ENCODE measurements at places on chromosomes 3 and 15.

DNA sequence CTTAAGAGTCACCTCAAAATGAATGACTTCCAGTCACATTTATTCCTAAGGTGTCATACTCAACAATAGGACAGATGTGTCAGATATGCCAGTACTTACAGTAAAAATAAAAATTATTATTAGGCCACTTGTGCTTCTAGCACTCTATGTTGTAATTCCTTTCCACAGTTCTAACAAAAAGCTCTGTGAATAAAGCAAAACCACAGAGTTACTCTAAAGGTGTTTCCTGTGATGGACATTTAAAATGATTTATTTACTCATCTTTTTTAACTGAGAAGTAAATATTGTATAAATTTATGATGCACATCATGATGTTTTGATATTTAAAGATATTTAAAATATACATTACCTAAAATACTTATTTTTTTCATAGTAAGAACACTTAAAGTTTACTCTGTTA is 13.9 kb upstream of the GOLGA8B start:
- no peak for DNase-seq

GRCh38 chr3:61589856-61590255 is 28.5 kb downstream of the PTPRG start:
- no peak for DNase-seq

DNA sequence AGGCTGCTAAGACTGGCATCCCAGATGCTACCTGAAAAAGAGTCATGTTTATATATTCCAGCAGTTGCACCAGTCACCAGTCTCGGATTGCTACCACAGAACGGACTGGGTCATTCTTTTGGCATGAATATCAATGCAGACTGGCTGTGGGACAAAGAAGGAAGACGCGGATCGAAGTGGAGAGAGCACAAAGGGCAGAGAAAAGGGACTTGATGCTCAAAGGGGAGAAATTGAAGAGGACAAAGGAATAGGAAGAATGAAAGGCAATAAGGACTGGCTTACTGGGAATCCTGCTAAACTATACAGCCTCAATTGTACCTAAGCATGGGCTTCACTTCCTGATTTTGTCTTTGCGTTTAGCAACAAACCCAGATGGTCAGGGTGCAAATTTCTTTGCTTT is 15.3 kb upstream of the DIS3L start:
- no peak for DNase-seq

- no peak for DNase-seq
Measured at GRCh38 chr15:25715536-25716413, 147.4 kb downstream of the ATP10A start.

DNA sequence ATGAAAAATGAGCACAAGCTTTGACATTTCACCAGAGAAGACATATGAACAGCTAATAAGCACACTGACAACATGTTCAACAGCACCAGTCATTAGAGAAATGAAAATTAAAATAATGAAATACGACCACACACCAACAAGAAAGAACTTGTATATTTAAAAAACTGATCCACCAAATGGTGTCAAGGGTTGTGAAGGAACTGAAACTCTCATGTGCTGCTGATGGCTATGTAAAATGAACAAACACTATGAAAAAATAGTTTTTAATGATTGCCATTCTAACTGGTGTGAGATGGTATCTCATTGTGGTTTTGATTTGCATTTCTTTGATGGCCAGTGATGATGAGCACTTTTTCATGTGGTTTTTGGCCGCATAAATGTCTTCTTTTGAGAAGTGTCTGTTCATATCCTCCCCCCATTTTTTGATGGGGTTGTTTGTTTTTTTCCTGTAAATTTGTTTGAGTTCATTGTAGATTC is 193.8 kb downstream of the SCAPER start:
- no peak for DNase-seq

GRCh38 chr3:7315037-7315436 is 454.1 kb downstream of the GRM7 start:
- no peak for DNase-seq

- DNase-seq: no peak
Measured at GRCh38 chr3:58173029-58173668, 37.6 kb downstream of the DNASE1L3 start.

- no peak for DNase-seq
Measured at GRCh38 chr3:177760803-177761202, 563.5 kb upstream of the TBL1XR1 start.

- DNase-seq: no peak
Measured at GRCh38 chr3:186193534-186194450, 84.9 kb upstream of the ETV5 start.

- no peak for DNase-seq
Measured at GRCh38 chr15:66644000-66644787, 57.8 kb upstream of the SMAD6 start.

- no peak for DNase-seq
Measured at GRCh38 chr3:53227993-53228885, 27.6 kb downstream of the TKT start.

GRCh38 chr15:42163947-42164550 is 7.6 kb upstream of the PLA2G4F start:
- DNase-seq: no peak

DNA sequence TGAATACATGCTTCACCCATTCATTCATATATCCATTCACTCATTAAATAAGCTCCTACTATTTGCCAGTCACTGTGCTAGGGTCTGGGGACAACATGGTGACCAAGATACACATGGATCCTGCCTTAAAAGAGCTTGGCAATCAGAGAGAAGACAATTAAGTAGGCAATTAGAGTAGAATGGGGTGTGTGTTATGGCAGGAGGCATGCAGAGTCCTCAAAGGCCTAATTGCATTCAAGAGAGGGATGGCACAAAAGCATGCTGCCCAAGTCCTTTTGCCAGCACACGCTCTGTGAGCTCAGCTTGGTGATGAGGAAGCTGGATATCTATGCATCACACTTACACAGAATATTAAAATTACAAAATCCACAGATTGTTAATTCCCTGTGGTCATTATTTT is 2.8 kb upstream of the PRICKLE2 start:
- no peak for DNase-seq

GRCh38 chr15:27074179-27074578 is 103.2 kb downstream of the GABRG3 start:
- DNase-seq: no peak

- DNase-seq: no peak
Measured at GRCh38 chr3:34882764-34883163, 756.6 kb upstream of the ARPP21 start.

DNA sequence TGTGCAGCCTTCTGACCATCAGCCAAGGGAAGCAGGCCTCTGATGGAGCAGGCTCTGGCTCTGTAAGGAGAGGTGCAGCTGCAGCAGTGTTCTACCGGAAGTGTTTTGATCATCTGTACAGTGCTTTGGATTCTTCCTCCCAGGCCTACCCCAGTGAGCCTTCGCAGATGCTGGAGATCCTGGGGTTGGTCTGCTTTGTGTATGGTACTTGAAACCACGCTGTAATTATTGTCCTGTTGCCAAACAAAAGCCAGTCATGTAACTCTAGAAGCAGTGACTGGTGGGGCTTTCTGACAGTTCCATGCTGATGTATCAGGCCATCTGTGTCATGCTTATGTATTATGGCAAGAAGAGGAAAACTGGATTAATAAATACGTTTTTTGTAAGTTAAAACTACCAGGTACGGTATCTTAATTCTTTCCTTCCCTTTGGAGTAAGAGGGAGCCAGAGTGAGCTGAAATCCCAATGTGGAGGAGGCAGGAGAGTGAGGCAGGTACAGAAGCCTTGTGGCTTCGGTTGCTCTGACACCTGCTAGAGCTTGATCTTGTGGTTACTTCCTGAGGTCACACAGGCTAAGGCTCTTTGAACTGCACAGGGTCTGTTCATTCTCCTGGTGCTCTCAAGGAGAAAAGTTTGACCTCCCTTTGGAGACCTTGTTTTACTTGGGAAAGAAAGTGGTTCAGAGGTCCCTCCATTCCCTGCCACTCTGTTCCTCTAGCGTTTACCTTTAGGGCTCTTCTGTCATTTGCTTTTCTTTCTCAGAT is 3.7 kb downstream of the TMEM42 start:
- DNase-seq: no peak

DNA sequence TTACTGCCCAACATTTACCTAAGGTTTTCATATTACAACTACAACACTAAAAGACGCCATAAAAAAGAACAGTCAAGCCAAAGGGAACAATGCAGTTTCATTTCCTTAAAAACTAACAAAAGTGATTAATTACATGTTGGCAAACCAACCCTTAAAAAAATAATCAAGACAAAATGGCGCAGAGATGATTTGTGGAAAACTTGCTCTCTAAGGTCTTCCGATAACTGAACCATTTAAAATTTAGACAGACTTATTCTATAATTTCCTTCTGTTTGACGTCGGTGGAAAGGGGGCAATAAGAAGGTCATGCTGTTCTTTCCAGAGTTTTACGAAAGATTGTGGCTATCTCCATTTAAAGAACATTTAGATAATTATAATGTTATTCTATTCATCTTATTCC is 87.6 kb downstream of the RYK start:
- DNase-seq: peak; percentile 4

DNA sequence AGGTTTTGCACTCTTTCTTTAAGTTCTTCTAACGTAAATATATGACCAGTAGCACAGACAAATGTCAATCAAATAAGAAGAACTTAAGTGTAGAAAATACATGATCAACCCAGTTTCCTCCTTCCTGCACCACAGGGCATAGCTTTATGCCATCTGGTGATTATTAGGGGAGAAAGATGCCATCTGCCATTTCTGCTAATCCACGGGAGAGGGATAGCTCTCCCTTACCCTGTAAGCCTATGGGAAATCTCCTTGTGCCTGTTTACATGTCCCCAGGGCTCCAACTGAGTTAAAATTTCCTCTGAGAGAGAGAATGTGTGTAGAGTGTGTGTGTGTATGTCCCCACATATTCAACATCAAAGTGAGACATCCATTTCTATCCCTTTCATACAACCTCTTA is 135.9 kb downstream of the RSL24D1 start:
- no peak for DNase-seq

- no peak for DNase-seq
Measured at GRCh38 chr3:152069871-152070270, 196.4 kb downstream of the SUCNR1 start.

- DNase-seq: no peak
Measured at GRCh38 chr15:47820057-47820746, 102.9 kb downstream of the SEMA6D start.

- DNase-seq: peak; percentile 18
Measured at GRCh38 chr3:37956723-37957538, 33.7 kb upstream of the VILL start.

DNA sequence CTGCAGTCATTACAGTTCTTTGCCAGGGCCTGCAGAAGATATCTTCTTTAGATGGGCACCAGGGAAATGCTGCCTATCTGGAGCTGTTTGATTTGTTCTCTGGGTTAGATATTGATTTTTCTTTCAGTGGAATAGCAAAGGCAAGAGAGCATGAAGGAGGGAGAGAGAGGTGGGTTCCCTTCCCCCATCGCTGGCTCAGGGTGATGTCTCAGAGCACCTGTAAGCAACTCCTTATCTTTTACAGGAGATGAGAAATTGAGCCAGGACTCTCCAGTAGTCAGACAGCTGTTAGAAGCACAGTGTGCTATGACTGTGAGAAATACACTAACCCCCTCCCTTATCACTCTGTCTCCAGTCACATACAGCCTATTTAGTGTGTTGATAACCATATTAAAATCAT is 89.3 kb upstream of the SLC24A5 start:
- no peak for DNase-seq

DNA sequence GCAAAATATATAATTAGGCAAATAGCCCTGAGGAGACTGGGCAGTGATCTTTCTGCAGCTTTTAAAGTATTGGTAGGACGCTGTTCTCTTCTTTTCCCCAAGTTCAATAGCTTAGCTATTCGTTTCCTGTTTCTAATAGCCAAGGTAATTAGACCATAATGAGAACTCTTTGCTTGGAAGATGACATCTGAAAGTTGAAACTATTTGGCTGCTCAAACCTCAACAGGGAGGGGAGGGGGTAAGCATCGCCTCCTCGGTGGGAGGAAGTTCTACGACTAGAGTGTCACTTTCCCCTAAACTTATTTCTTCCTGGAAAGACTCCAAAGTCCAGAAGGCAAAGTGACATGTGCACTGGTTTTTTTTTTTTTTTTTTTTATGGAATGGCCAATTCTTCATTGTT is 22.8 kb upstream of the ALDH1A3 start:
- DNase-seq: no peak

- DNase-seq: peak; percentile 13
Measured at GRCh38 chr3:49122451-49122850, 1.8 kb upstream of the USP19 start.

GRCh38 chr3:122103821-122104514 is 48.8 kb downstream of the CD86 start:
- peak; percentile 25 for DNase-seq

DNA sequence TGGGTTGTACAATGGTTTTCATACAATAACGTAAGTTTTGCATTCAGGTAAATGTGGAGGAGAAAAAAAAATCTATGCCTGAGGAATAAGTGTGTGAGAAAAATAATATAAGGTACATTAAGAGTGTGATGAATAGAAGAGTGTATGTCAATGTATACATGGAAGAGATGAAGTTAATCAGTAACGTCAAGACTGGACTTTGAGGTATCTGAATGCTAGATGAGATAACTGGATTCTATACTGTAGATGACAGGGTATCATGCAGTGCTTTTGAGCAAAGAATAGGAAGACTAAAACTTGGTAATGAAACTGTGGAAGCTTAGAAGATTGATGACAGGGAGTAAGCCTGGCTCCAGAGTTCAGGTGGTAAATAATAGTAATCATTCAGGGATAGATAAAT is 666.7 kb upstream of the SGO1 start:
- no peak for DNase-seq

DNA sequence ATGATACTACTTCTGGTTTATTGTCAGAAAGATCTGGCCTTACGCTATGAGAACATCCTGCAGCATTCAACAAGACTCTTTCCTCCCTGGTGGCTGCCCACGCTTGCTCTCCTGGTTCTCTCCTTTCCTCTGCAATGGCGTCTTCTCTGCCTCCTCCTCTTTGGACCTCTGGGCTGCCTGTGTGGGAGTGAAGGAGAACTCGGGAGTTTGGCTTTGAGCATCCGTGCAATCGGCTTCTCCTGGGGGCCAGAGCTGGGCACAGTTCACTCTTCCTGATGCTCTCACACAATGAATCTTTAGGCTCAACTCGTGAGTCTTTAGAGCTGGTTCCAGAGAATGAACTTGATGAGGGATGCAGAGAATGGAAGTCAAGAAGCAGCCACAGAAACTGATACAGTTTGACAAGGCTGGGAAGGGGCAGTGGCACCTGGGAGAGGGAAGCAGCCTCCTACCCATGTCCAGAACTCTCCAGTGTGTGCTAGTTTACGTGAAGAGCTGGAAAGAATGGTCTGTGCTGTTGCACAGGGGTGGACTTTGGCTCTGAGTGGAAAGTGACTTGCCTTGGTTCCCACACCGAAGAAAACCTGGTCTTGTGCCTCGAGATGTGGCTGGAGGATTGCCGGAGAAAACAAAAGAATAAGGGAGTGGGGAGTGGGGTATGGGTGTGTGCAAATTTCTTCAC is 37.9 kb downstream of the RPLP1 start:
- DNase-seq: no peak

DNA sequence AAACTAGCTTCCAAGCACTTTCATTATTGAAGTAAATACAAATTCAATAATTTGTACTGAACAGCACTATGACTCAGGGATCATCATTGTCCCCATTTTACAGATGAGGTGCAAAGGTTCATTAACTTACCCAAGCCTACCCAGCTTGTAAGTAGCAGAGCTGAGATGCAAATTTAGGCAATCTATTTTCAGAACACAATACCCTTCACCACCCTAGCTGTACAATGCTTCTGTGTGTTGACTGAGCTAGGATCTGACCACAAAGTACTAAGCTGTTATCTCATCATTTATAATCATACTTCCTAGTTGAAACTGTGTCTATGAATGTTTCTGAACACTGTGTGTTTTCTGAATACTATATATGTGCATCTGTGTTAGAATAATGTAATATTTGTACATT is 3.2 kb upstream of the ILDR1 start:
- no peak for DNase-seq

- no peak for DNase-seq
Measured at GRCh38 chr3:173018758-173019157, 122.3 kb downstream of the SPATA16 start.
